ENCODE measurements at places on chromosomes 1 and 21.
A peak's percentile ranks its signal among the peaks of the same experiment; 100 is the strongest.

DNA sequence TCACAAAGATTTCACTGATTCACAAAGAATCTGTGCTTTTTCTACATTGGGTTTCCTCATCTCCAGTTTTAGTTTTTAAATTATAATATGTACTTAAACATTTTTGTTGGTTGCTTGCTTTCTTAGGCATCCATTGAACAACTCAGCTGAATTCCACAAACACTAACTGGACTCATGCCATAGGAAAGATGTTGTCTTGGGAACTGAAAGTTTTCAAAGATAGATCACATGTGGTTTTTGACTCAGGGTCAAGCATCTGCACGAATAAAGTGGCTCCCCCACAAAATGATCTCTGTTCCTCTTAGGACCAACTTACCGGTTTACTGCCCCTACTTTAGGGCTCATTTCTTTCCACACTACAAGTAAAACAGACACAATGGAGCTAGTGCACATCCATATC is 3.1 kb upstream of the KRTAP21-1 start:
- DNase-seq: no peak

DNA sequence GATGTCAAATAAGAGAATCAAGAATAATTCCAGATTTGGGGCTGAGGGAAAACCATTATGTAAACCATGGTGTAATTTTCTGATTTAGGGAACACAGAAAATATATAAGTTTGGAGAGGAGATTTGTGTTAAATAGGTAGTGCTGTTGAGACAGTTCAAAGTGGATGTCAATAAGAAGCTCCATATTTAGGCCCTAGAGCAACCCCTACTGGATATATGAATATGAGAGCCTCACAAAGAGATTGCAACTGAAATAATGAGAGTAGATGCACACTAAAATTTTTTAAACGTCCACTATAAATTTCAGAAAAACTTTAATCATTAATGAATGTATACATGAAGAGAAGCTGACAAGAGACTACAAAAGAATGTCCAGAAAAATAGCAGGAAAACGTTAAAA is 1447.8 kb upstream of the PRMT6 start:
- DNase-seq: no peak

DNA sequence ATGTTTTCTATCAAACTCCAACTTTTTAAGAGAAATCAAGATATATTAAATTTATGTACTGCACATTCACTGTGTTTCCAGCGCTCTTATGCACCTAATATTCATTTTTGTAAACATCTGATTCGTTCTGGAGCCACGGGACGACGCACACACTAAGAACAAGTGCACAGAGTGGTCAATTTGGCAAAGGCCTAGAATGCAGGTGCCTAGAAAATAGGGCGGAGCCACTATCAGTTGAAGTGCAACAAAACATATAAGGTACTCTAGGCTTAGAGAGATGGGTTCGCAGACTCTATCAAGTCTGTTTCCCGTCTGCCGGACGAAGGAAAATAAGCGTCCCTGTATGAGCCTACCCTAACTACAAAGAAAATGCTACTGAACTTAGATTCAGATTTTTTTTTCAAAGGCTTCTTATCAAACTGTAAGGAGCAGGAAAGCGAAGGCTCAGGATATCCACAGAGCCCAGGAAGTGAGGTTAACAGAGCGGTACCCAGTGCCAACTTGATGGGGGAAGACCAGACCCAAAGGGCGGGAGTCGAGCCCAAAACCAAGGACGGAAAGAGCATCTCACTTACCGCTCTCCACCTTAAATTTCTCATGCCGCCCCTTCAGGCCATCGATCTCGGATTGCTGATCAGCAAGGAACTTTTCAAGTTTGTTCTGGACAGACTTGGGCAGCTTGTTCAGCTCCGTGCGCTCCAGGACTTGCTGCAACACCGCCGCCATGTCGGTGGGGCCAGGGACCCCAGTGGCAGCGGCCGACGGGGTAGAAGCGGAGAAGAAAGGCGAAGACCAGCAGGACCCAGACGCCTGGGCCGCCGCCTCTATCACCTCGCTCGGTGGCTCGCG is 526 bp downstream of the TPR start:
- DNase-seq: peak; percentile 4

GRCh38 chr21:20169812-20170576 is 828.2 kb upstream of the NCAM2 start:
- DNase-seq: no peak

- DNase-seq: no peak
Measured at GRCh38 chr1:52916241-52916975, 5.1 kb downstream of the ECHDC2 start.

DNA sequence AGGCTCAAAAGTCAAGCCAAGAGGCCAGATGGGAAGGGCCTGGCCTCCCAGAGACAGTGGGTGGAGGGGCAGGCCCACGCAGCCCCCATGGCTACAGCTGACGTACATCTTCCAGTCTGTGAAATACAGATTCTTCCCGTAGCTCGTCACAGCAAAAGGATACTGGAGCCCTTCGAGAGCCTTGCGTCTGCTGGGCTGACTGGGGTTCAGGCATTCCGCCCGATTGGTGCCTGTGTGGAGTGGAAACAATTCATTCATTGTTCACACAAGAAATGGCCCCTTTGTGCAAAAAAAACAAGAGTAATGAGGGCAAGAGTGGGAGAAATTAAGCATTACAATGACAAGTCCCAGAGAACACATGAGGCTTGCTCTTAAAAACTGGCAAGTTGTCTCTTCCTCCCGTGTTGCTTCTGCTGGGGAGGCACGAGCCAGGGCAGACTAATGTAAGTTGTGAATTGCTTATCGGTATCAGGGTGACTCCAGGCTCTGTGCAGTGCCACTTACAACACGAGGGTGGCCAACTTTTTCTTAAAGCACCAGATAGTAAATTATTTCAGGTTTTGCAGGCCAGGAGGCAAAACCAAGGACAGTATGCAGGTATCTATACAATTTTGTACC is 85.1 kb downstream of the NID1 start:
- no peak for DNase-seq

- no peak for DNase-seq
Measured at GRCh38 chr1:46159516-46159915, 15.4 kb upstream of the TSPAN1 start.

- no peak for DNase-seq
Measured at GRCh38 chr1:69410457-69410850, 157.3 kb upstream of the LRRC7 start.
